ENCODE measurements at places on chromosomes 16 and 17.

DNA sequence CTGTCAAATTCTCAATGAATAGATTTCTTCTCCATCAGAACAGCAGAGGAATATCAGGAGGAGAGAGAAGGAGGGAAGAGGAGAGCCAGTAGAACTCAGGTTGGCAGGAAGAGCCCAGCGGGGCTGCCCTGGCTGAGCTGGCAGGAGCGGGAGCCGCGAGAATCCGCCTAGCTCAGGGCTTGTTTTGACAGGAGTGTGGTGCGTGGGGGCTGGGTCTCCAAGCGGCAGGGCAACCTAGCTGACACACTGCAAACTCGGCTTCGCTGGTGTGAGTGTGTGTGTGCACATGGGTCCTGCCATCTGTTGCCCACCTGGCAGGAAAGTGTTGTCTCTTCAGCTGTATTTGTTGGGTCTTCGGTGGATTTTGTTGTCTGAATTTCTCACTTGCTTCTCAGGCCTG lies 27.9 kb upstream of the BCAR1 start:
- DNase-seq, result no peak

DNA sequence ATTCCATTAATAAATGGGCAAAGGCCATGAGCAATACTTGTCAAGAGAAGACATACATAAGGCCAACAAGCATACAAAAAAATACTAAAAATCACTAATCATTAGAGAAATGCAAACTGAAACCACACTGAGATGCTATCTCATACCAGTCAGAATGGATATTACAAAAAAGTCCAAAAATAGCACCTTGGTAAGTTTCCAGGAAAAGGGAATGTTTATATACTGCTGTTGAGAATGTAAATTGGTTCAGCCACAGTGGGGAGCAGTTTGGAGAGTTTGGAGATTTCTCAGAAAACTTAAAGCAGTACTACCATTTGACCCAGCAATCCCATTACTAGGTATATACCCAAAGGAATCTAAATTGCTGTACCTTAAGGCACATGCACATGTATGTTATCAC lies 467.7 kb downstream of the CDH11 start:
- no peak for DNase-seq

- no peak for DNase-seq
These were observed 19.1 kb upstream of the ZNF594 start for GRCh38 chr17:5210614-5211252.

GRCh38 chr16:53912155-53912554 lies 208.2 kb downstream of the FTO start:
- DNase-seq, result peak; percentile 14

DNA sequence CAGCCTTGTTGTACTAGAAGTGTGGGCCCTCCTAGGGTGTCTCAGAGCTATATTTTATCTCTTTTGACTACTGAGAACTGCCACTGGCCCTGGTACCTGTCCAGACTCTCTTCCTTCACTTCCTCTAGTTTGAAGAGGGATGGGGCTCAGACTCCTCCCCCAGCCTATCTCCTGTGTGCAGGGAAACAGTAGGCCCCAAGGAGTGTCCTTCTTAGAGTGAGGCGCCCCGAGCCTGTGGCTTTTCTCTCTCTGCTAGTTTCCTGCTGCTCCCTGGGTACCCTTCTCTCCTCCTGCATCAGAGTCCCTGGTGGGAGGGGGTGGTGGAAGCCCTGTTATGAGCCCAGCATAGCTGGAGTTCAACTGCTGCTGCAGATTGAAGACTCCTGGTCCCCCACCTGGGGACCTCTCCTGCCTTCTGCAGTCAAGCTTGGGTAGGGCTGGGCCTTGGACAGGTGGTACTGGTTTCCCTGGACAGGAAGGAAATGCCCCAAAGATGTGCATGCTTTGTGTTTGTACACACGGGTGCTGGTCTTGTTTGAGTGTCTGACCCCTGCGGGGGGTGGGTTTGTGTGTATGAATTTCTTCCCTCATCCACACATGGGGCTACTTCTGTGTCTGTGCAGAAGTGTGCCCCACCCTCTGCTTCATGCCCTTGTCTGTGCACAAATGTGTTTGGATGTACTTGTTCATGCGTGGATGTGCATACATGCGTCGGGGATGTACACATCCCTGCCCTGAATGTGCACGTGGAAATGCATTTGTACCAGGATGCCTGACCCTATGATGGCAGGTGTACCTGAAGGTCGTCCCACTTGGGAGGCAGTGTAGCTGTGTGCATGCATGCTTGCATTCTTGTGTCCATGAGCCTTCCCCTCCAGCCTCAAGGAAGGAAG lies 6.9 kb downstream of the RARA start:
- DNase-seq, result no peak

- no peak for DNase-seq
These were observed 265.1 kb downstream of the WWOX start for GRCh38 chr16:78364556-78364880.

- DNase-seq, result no peak
These were observed 7.2 kb upstream of the ADGRG3 start for GRCh38 chr16:57660715-57661463.

- no peak for DNase-seq
These were observed 3.3 kb upstream of the CA7 start for GRCh38 chr16:66840883-66841282.

- DNase-seq, result no peak
These were observed 949.5 kb upstream of the CDH8 start for GRCh38 chr16:62985722-62986121.

- DNase-seq, result peak; percentile 79
These were observed 311 bp upstream of the KDM8 start for GRCh38 chr16:27202923-27203506.

DNA sequence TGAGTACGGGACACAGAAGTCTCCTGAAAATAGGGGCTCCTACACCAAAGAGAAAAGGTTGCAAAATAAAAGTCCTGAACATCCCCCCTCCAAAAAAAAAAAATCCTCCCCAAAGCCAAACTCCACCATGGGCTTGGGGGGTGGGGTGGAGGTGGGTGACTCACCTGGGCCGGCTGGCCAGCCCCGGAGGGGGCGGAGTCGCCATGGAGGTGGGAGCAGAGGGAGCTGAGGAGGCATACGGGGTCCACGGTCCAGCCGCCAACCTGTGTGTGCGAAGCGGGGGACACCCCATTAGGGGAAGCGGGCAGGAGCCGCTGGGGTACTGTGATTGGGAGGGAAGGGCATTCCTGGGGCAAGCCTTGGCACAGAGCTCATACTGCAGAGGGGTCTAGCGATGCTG lies 31.0 kb downstream of the SRCIN1 start:
- no peak for DNase-seq

DNA sequence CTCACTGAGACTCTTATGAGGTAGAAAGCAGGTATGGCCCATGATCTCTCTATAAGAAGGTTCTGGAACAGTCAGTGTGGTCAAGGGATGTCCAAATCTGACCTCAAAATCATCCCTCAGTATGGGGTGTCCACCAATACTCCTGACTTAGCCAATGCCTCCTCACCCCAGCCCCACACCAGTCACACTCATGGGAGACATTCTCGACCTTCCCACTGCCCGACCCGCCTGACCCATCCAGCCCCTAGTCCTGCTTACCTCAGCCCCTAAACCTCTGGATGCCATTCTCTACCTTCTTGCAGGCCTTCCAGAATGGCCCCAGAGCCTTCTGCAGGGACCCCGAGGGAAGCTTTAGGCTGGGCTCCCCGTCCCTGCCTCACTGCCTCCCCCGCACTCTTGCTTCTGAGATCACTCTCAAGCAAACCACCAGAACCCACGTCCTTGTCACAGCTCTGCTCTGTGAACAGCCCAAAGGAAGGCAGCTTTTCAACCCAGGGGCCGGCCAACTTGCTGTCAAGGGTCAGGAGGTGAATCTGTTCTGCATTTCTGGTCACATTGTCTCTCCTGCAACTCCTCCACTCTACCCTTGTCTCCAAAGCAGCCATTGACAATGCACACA lies 44.9 kb upstream of the RBFOX3 start:
- no peak for DNase-seq

DNA sequence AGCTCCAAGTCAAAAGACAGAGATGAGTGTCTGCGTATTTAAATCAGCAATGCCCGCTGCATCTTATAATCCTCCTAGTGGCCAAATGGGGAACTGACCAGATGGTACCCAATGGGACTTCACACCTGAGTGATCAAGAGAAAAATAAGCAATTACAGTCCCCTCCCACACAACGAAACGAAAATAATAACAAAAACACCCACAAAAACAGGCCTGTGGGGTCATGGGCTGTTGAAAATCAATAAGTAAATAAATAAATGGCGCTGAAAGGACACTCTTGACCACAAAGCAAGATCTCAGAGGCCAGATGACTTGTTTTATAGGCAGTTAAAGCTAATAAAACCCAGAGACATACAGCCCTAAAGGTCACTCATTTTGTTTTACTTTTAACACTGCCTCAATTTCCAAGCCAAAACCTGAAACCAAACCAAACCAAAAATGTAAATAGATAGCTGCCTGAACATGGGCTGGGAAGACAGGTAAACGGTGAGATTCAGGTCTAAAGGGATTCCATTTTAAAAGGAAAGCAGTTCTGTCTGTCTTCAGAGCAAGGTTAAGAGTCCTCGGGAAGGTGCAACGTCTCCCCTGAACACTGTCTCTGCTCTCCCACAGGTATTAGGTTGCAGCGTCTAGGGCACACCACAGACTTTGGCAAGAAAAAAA lies 1.3 kb downstream of the ZNF821 start:
- DNase-seq, result no peak

DNA sequence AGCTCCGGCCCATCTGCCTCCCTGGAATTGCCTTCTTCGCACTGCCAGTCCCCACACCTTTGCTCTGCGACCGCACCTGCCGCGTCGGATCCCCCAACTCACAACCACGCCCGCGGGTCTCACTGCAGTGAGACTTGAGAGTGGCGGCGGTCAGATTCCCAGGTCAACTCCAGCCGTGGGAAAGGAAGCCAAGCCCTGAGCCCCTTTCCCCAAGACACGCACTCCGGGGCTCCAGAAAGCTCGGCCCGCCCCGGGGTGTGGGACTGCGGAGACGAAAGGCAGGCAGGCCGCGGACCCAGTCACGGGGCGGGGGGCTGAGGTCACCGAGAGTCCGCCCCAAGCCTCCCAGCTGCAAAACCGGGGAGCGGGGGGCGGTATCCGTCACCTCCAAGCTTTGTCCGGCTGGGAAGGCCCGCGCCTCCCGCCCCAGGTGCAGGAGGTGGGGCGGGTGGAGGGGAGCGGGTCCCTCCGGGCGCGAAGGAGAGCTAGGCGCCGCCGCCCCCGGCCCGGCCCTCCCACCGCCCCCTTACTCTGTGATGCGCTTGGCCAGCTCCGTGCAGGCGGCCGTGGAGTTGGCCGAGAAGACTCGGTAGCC lies 615 bp downstream of the PRPSAP1 start:
- DNase-seq, result no peak

GRCh38 chr17:77312061-77312701 lies 171.4 kb downstream of the SEC14L1 start:
- no peak for DNase-seq

DNA sequence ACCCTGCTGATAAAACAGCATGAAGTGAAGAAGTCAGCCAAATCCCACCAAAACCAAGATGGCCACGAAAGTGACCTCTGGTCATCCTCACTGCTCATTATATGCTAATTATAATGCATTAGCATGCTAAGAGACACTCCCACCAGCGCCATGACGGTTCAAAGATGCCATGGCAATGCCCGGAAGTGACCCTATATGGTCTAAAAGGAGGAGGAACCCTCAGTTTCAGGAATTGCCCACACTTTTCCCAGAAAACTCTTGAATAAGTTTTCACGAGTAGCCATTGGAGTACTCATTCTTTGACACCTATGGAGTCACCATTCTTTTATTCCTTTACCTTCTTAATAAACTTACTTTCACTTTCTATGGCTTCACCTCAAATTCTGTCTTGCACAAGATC lies 44.3 kb downstream of the GSG1L start:
- DNase-seq, result no peak

GRCh38 chr17:66625311-66625767 lies 209.6 kb upstream of the CACNG5 start:
- DNase-seq, result no peak

GRCh38 chr17:44210342-44211192 lies 8.9 kb downstream of the UBTF start:
- peak; percentile 83 for DNase-seq

- DNase-seq, result no peak
These were observed 4.3 kb downstream of the CETP start for GRCh38 chr16:56966093-56966475.

GRCh38 chr17:63542218-63542545 lies 8.1 kb upstream of the DCAF7 start:
- no peak for DNase-seq

DNA sequence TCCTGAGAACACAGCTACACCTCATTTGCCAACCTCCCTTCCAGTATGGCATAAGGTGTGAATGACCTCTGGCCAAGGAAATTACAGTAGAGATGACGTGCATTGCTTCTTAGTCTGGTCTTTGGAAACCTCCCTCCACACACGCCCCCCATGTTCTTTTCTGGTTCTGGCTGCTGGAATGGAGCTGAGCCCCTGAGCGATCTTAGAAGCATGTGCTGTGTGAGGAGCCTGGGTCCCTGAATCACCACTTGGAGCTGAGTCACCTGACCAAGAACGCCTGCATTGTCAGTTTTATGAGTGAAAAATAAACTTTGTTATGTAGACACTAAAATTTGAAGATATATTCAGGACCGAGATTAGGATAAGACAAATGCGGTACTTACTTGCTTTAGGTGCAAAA lies 51.4 kb downstream of the HS3ST3A1 start:
- DNase-seq, result no peak

DNA sequence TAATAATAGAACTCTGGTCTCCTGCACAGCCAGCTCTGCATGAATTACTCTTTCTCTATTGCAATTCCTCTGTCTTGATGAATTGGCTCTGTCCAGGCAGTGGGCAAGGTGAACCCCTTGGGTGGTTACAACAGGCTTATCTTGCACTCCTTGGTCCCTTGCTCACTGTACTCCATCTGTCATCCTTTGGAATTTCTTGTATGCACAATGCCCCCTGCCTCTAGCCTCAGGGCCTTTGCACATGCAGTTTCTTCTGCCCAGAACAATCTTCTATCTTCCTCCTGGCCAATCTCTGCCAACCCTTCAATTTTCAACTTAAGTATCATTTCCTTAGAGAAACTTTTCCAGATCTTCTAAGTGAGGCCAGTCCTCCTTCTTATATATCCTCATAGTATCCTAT lies 114.7 kb upstream of the NLRP1 start:
- DNase-seq, result no peak

- DNase-seq, result no peak
These were observed 21.9 kb upstream of the GPRC5C start for GRCh38 chr17:74410001-74410443.

GRCh38 chr17:49716668-49717364 lies 9.1 kb upstream of the SLC35B1 start:
- no peak for DNase-seq

GRCh38 chr17:74950207-74950606 lies 14.5 kb downstream of the OTOP3 start:
- no peak for DNase-seq

- DNase-seq, result no peak
These were observed 549.1 kb downstream of the WWOX start for GRCh38 chr16:78648517-78648916.

Data from stimulated activated CD8-positive, alpha-beta memory T cell treated with anti-CD3 and anti-CD28 coated beads, Interleukin-7, amount 100 ng/mL, for 1 hour (primary cell).